ENCODE measurements at places on chromosomes 2 and 18.

DNA sequence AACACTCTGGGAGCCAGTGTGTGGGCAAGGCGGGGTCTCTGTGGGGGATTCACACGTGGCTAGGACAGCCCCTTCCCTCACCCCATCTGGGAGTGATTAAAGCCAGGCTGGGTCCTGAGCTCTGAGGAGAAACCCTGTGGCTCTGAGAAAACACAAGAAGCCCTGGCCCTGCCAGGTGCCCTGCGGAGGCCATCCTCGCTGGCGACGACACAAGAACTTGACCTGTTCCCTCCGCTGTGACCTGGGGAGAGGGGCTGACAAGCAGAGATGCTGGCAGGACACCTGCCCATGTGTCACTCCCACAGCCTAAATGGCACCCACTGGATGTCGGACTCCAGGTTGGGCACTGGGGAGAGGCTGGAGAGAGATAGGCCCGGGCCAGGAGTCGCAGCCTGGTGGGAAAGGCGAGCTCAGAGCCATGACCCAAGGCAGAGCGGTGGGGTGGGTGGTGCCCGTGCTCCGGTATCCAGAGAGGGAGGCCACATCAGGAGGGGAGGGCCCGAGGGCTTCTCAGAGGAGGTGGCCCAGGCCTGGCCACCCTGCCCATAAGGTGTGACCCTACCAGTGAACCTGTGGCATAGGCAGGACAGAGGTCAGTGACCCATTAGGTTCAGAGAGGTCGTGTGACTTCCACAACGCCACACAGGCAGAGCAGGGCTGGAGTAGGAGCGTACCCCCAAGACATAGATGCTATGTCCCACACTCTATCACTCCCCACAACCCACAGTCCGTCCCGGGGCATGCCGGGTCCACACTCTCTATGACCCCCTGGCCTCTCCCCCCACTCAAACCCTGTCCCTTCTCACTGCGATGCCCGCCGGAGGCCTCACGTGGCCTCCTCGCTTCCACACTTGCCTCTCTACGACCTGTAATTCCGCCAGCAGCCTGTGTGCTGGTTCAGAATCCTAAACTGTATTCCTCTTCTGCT is 59.4 kb upstream of the HPCAL1 start:
- DNase-seq = no peak

GRCh38 chr2:217433522-217433921 is 569.3 kb downstream of the TNS1 start:
- DNase-seq = no peak

DNA sequence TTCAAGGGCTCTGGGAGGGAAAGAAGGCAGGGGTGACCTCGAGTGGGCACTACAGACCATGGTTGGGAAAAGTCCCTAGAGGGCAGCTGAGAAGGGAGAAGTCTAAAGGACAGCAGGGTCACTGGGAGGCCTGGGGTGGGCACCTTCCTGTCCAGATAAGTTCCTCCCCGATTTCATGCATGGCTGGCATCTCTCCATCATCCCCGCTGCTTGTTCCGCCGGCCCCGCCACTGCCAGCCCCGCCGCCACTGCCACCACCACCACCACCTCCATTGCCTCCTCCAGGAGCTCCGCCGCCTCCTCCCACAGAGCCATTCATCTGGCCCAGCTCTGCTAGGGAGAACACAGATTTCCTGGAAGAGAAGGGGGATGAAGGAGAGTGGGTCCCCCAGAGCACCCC is 53.6 kb downstream of the MTHFD2 start:
- no peak for DNase-seq

DNA sequence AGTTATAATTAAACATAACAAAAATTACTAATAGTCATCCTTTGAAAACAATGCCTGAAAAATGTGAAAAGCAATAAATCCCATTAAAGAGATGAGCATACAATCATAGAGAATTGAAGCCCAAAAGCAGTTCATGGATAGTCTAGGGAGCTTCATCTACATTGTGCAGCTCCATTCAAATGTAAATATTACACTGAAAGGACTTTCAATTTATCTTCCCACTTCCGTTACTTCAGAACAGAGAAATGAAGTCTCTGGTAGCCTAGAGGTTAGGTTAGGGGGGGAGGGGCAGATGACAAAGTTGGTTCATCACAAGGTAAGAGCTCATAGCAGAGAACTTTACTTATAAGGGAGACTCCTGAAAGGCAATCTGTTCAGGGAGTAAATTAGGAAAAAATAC is 126.6 kb upstream of the RGPD4 start:
- no peak for DNase-seq

DNA sequence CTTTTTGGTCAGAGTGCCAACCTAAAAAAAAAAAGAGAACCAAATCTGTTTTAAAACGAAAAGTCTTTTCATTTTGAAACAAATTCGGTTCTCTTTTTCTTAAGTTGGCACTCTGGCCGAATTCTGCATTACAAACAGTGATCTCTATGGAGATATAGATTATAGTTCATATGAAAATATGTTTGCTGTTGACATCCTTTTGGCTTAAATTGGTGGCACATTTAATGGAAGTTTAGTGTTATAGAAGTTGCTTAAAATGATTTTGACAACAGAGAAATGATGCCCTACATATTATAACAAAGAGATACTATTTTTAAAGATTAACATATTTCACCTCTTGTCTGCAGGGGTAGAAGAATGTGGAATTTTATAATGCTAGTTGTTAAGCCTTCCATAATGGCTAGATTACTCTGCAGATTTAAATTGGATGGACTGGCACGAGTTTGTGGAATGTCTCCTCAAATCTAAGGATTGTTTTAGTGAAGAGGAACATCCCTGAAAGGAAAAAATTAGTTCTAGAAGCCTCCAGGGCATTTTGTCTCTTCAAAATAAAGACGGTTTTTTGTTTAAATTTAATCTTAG is 222.9 kb upstream of the CDH2 start:
- DNase-seq = no peak

GRCh38 chr2:64942693-64943092 is 46.5 kb upstream of the SLC1A4 start:
- DNase-seq = no peak

GRCh38 chr2:161283926-161284325 is 24.3 kb upstream of the PSMD14 start:
- no peak for DNase-seq

DNA sequence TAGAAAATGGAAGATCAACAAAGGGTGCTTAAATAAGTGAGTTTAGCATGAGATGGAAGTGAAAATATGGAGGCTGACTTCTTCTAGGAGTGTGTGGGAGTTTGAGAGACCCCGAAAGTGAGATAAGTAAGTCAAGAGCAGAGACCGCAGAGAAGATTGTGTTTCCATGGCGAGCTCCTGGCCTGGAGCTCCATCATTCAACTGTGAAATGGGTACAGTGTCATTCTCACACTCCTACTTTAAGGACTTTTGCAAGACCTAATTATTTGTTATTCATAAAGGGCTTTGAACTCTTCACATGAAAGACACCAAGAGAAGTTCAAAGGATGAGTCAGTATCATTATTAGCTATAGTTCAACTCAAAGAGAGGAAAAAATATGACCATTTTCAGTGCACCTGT is 134.2 kb upstream of the PIK3C3 start:
- DNase-seq = no peak

GRCh38 chr2:40227210-40227609 is 224.7 kb downstream of the SLC8A1 start:
- DNase-seq = no peak

- no peak for DNase-seq
These were observed 8.4 kb upstream of the MEIS1 start for GRCh38 chr2:66426244-66427111.

- no peak for DNase-seq
These were observed 401.9 kb downstream of the HRH4 start for GRCh38 chr18:24862201-24862816.

GRCh38 chr2:200025717-200026116 is 70.3 kb downstream of the MAIP1 start:
- DNase-seq = no peak

DNA sequence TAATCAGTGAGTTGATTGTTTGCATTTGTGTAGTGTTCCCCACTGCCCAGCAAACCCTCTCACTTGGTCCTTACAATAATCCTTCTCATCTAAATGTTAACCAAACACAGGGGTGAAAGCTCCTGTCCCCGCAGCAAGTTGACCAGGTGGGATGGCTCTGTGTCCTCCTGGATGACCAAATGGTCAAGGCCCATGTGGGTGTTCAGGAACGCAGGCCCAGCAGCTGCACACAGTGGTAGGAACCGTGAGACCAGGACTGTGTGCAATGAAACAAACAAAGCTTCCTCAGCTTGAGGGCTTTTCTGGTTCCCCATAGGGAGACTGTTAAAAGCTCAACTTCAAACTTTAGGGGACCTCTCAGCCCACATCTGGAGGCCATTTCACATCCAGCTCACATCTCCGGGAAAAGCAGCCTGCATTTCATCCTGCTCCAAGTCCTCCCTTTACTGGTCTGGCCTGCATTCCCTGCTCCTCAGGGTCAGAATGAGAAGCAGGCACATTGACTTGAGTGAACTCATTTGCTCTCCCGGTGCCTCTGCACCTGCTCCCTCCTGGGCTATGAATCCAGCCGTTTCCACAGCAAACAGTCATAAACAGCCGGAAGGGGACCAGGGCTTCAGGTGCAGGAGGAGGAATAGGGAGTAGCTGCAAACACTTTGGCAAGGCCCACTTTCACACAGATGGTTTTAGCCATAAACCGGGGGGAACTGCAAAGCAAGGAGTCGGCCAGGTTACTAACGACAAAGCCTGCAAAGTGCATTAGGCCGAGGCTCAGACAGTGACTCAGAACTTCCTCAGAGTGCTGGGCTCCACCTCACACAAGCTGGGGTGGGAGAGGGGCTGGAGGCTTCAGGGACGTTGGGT is 144.7 kb downstream of the CAPN13 start:
- no peak for DNase-seq

- DNase-seq = no peak
These were observed 18.0 kb downstream of the PTPN18 start for GRCh38 chr2:130373808-130374365.

GRCh38 chr2:193482557-193482956 is 1287.8 kb upstream of the TMEFF2 start:
- no peak for DNase-seq

GRCh38 chr2:883803-884748 is 66.6 kb upstream of the SNTG2 start:
- no peak for DNase-seq

DNA sequence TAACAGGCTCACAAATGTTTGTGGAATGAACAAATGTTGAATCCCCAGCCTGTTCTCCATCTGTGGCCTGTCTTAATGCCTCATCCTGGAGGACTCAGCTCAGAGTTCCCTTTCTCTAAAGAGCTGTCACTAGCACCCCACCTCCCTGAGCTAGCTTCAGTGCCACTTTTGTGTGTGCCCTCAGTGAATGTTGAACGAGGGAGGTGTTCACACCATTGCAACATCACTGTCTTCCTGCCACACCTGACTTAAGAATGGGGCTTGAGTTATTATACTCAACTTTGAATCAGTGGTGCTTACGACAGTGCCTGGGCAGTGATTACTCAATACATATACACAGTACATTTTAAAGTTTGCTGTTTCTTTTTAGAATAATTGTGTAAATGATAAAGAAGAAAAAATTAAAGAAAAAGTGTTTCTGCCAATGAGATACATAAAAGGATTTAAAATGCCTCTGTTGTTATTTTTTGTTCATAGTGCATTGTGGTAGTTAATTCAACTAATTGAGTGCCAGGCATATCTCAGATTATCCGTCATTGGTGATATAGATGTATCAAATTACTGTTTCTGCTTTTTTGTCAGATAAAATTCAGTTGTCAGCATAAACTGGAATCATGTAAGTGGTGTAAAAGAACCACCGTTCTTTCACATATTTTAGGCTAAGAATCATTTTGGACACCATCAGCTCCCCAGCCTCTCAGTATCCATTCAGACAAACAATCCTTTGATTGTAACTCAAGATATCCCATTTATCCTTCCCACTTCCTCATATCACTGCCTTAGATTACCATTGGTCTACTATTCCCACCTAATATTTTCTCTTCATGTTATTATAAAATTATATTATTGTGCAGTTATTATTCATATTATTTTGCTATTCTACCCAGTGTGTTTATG is 304.7 kb downstream of the PTPRM start:
- no peak for DNase-seq

DNA sequence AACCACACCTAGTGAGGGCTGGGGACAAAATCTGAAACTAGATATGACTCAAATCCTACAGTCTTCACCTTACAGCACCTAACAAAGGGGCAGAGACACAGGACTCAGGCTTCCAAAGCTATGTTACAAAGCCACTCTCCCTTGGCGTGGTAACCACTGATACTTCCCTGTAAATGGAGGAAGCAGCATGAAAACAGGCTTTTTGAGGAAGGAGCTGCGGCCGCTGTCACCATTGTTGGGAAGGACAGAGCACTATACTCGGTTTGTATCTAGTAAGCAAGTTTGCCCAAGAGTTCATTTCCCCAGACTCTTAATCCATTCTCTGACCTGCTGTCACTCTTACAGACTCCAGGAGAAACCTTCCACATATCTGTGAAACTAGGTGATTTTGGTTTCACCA is 60.3 kb downstream of the LONRF2 start:
- no peak for DNase-seq

GRCh38 chr18:9947248-9947647 is 33.4 kb downstream of the VAPA start:
- DNase-seq = no peak

DNA sequence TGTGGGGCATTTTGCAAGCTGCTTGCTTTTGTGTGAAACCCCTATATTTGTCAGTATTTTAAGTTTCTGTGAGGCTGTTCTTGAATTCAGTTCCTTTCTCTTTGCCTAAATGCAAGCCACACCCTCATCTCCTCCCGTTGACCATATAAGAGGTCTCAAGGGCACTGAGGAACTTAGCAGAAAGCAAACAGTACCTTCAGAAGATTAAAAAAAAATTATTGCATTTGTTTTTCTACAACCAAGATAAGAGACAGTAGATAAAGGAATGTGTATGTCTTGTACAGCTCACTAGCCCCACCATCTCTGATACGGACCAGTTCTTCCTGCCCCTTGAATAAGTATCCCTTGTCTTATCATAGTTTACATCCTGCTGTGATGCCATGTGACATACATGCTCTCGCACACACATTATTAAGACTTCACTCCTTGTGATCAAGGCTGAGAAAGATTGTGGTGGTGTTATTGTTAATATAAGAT is 64.2 kb downstream of the NPAS2 start:
- no peak for DNase-seq

- no peak for DNase-seq
These were observed 46.2 kb downstream of the HPCAL1 start for GRCh38 chr2:10348891-10349290.

Data from fibroblast of skin of left quadriceps (primary cell).